ENCODE measurements at places on chromosomes 6 and 20.

DNA sequence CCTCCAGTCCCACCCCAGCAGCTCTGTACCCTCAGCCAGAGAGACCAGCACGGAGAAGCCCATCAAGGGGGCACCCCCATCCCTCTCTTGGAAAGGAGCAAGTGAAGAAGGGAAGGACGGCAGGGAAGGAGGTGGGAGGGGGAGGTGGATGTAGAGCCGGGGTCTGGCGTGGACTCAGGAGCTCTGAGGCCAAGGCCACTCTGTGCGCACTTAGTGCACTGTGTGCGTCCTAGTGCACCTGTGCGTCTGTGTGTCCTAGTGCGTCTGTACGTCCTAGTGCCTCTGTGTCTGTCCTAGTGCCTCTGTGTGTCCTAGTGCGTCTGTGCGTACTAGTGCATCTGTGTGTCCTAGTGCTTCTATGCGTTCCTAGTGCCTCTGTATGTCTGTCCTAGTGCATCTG lies 54.2 kb downstream of the DSTN start:
- DNase-seq, result no peak

GRCh38 chr6:19245656-19246055 lies 591.5 kb upstream of the ID4 start:
- DNase-seq, result no peak

DNA sequence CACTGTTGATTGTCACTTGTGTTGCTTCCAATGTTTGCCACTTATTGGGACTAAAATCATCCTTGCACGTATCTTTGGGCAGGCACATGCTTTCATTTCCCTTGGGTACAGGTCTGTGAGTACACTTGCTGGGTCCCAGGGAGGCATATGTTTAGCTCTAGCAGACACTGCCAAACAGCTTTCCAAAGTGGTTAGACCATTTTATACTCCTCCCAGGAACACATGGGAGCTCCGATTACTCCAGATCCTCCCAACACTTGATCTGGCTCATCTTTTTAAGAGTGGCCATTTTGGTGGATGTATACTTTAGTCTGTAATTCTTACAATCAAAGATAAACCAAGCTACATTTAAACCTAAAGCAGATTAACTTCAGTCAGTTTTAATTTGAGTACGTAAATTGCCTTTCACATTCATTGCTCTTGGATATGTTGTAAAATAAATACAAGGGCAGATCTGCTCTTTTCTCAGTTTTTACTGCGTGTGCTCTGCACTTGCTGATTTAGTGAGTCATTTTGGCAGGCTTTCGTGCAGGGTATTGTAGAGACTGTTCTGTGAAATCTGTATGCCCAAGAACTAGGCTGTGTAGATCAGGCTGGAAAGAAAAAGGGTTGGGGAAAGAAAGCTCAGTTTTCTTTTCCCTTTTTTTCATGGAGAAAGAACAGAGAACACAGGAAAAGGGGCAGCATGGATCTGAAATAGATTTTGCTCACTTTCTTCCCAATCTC lies 19.5 kb downstream of the SLC22A1 start:
- DNase-seq, result no peak

GRCh38 chr20:4412216-4412615 lies 309.5 kb upstream of the PRND start:
- no peak for DNase-seq

GRCh38 chr20:33291830-33292355 lies 8.9 kb downstream of the BPIFB1 start:
- DNase-seq, result peak; percentile 40

GRCh38 chr20:48951041-48951440 lies 29.5 kb downstream of the ARFGEF2 start:
- DNase-seq, result no peak

DNA sequence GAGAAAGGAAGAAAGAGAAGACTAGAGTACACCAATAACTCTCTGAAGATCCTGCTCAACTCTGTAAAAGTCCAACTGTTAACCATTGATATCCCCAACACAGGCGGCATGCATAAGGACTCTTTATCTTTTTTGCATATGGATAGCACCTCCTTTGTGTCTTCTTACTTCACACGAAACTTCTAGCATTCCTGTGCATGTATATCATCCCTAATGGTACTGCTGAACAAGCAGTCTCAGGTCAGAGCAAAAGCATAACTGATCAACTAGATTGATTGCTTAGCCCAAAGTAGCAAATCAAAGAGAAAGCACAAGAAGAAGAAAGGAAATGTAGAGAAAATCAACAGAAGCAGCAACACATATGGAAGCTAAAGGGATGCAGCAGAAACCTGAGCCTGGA lies 234.4 kb downstream of the SYNE1 start:
- DNase-seq, result no peak

DNA sequence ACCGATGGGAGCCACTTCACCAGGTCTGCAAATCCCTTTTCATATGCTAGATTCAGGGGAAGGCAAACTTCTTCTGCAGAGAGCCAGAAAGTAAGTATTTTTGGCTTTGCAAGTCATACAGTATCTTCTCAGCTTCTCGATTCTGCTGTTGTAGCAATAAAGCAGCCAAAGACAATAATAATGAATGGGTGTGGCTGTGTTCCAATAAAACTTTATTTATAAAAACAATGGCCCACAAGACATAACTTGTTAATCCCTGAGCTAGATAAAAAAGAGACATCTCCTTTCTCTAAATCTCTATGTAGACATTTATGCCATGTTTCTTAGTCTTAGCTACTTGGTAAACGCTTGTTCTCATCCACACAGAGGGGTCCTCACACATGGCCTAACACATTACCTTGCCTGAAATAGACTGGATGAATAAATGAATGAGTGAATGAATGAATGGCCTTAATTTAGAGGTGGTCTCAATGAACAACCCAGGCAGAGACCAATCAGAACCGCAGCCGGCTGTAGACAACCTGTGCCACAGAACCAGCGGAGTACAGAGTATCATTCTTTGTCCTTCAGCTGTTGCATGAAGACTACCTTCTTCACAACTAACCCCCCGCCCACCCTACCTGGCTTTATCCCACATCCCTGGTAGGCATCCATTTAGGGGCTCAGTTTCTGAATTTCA lies 13.5 kb upstream of the PREX1 start:
- DNase-seq, result no peak

DNA sequence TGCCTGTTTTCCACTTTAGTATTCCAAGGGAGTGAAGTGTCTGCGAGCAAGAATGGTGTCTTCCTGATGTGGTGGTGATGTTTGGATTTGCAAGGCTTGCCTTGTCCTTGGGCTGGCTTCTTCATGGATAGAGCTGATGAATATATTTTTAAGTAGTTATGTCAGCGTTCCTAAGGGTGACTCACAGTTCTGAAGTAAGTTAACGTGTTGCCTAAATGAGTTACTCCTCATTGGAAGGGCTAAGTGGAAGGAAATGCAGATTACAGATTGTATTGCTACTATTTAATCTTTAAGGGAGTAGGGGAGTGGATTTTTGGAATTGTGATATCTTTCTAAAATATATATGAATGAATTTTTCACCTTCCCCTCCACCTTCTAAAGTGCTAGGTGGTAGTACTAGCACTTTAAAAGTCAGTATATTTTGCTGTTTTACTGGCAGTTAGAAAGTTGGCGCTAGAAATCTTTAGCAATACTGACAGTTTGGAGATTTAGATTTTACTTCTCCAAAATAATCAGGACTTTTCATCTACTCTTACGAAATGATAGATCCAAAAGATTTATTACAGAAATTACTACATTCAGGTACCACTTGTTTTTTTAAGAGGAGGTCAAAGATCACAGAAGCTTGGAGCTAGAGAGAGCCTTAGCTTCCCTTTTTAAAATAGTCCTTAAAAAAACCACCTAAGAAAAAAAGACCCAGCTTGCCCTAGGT lies 197.4 kb downstream of the JARID2 start:
- DNase-seq, result no peak

GRCh38 chr6:41560431-41561192 lies 14.4 kb downstream of the FOXP4 start:
- DNase-seq, result peak; percentile 79

DNA sequence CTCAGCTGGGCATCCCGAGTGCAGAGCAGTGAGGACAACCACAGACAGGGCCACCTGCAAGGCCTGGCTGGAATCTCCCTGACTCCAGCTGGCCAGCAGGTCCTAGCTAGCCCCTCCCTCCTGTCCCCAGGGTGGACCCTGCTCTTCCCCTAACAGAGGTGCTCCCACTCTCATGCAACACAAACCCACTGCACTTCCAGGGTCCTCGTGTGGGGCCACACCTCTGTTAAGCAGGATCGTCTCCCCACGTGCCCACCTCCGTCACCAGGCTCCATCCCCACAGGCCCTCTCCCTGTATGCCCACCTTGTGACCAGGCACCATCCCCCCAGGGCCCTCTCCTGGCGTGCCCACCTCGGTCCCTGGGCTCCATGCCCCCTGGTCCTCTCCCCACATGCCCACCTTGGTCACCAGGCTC lies 17.3 kb downstream of the TAF4 start:
- DNase-seq, result no peak

DNA sequence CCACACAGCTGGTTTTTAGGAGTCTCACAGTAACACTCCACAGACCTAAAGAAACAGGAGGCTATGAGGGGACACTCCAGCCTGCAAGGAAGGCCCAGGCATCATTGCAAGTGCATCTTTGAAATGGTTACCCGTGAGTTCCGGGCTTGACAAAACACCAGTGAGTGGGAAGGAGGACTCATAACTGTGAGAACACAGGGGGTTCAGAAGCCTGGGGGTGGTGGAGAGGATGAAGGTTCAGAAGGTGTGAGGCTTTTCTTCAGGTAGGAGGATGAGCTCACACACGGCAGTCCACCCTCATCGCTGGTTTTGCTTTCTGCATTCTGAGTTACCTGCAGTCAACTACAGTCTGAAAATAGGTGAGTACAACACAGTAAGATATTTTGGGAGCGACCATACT lies 39.9 kb downstream of the MAP7 start:
- DNase-seq, result no peak

DNA sequence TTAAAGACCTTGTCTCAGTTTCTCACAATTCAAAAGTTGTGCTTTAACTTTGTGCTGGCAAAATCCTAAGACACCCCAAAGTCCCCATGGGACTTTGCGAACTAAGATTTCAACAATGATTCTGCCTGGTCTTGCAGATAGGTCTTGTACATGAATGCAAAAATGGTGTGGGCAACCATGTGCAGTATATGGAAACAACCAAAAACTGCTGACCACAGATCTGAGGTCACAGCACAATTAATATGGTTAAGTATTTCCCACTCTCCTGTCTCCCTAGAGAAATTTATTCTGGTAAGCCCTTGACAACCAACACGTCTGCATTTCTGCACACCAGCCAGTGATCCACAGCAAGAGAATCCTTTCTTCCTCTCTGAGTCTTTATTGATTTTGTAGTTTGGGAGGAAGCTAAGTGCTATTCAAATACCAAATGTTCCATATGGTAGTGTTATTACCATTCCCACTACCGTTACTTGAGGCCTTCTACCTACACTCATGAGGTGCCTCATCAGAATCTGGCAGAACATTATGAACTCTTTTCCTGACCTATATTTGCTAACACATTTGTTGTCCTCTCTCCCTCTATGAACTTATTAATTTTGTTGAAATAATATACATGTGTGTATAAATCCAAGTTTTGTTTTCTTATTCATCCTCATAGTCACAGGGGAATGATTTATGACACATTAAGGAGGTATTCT lies 178.7 kb downstream of the ATXN1 start:
- DNase-seq, result no peak

DNA sequence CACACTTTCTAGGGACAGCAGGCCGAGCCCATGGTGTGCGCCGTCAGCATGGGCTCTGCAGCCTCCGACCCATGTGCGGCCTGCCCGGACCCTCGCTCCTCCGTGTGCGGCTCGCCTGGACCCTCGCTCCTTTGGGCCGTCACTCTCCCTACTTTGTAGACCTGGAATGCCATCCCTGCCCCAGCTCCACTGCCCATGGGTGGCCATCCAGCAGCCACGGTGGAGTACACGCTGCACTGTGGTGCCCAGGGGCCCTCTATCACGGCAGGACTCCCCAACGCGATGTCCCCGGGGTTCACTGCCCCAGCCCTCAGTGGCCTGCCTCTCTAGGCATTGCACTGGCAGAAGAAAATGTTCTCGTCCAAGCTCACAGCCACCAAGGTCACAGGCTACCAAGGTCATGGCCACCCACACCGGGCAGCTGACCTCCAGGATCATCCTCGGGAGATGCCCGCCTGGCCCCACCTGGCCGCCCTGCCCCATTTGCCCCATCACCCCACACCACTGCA lies 24.1 kb upstream of the MRGBP start:
- no peak for DNase-seq

DNA sequence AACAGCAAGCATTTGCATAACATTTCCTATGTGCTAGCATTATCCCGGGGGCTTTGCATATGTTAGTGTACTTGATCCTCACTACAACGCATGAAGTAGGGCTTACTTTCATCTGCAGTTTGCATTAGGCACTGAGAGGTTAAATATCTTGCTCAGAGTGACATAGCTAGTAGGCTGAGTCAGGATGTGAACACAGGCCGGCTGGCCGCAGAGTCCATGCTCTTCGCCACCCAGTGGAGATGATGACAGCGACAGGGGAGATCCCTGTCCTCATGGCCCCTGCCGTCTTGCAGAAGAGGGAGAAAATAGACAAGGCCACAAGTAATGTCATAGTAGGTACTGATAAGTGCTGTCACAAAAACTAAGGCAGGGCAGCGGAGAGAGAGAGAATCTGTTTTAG lies 46.9 kb downstream of the LYRM4 start:
- DNase-seq, result no peak

DNA sequence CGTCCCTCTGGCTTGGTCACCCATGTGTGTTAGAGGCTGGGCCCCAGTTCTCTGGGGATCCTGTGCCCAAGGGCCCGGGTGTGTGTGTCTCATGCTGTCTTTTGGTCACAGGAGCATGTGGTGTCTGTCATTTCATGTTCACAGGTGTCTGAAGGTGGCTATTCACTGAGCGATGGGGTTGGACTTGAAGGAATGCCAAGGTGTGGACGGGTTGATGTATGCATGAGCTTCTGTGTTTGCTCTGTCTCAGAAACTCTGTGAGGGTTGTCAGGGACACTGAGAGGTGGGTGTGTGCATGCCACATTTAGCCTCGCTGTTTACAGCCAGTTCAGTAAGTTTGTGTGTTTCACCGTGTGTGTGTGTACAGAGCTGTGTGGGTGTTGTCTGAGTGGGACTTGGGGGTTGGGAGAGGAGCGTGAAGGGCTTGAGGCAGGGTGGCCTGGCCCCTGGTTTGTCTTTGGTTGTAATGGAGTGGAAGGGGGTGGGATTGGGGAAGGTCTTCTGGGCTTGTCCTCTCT lies 1.2 kb downstream of the DDR1 start:
- DNase-seq, result no peak

GRCh38 chr6:169385237-169385880 lies 131.7 kb upstream of the THBS2 start:
- DNase-seq, result no peak

GRCh38 chr6:138592749-138593123 lies 93.4 kb upstream of the NHSL1 start:
- DNase-seq, result no peak

GRCh38 chr20:23877524-23877923 lies 2.0 kb downstream of the CST5 start:
- no peak for DNase-seq

DNA sequence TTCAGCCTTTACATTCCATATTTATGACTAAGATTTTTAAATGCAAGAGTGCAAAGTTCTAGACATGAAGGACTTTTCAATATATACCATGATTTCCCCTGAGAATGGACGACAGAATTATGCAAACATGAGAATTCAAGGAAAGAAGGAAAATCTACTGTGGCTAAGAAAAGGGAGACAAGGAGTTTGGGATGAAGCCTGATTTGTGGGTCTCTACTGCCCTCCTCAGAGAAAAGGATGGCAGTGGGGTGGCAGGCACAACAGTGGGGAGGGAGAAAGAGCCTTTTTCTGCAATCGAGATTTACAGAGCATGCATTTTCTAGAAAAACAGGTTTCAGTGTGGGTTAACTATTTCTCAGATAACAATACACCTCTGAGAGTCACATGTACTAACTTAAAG lies 466.9 kb upstream of the NRSN1 start:
- no peak for DNase-seq

- DNase-seq, result no peak
Measured at GRCh38 chr6:37142050-37142614, 27.8 kb upstream of the PIM1 start.

Data from stimulated activated CD8-positive, alpha-beta memory T cell treated with anti-CD3 and anti-CD28 coated beads, Interleukin-15, amount 100 ng/mL, for 48 hours (primary cell).